Stimulated activated CD4-positive, alpha-beta T cell treated with anti-CD3 and anti-CD28 coated beads, TNF-alpha, amount 100 ng/mL, for 1 hour (primary cell): ENCODE measurements at places on chromosomes 7 and 10.

DNA sequence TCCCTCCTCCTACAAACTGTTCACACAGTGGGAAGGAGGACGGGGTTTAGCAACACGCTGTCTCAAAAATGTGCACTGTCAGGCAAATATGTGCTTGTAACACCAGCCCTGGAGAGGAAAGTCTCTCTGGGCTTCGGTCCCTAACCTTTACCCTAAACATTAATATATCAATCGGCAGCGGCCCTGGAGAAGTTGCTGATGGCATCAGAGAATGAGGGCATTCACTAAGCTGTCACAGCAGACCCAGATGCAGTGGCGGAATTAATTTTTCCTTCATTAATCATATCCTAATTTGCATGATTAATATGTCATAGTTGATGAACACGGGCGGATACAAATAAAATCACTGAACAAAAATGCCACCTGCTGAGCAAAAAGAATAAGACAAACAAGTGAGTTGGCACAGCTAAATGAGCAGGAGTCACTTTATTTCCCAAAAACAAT lies 45.2 kb upstream of the INSIG1 start:
- DNase-seq: no peak

- no peak for DNase-seq
Measured at GRCh38 chr10:8438603-8439002, 384.1 kb downstream of the GATA3 start.

- DNase-seq: no peak
Measured at GRCh38 chr7:14938181-14938580, 35.6 kb upstream of the DGKB start.

DNA sequence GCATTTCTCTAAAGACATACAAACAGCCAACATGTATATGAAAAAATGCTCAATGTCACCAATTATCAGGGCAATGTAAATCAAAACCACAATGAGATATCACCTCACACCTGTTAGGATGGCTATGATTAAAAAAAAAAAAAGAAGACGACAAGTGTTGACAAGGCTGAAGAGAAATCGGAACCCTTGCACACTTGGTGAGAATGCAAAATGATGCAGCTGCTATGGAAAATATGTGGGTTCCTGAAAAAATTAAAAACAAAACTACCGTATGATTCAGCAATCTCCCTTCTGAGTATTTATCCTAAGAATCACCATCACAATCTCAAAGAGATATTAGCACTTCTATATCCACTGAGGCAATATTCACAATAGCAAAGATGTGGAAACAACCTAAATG lies 11.3 kb downstream of the LMBR1 start:
- no peak for DNase-seq

DNA sequence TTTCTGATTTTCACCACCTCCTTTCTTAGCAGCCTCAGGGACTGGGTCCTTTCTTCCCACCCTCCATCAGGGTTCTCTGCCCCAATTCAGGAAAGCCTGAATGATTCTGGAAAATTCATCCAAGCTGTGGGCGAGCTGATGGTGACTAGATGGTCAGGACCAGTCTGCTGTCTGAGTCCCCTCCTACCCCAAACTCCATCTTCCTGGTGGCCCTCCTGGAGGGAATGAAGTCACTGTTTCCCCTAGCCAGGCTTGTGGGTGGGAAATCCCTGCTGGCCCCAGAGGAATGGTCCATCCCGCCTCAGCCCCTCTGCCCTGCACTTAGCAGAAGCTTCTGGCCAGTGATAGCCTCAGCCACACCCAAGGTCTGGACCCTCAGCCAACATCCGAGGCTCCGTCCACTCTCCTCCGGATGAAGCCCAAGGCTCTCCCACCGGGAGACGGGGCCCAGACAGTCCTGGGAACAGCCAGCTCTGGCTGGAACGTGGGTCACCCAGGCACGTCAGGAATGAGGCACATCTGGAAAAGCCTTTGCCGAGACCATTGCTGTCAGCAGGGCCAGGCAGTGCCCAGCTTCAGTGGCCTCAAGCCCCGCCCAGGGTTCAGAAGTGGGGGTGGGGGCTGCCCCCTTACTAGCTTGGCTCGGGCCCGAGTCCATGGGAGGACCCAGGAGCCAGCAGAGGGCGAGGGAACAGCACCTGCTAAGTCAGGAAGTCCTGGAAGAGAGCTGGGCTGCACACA lies 4.0 kb upstream of the AQP1 start:
- no peak for DNase-seq

- DNase-seq: no peak
Measured at GRCh38 chr7:148982654-148983199, 45.6 kb downstream of the PDIA4 start.

GRCh38 chr10:538895-539294 lies 150.6 kb downstream of the DIP2C start:
- no peak for DNase-seq

GRCh38 chr7:377080-378040 lies 87.4 kb downstream of the FOXL3 start:
- no peak for DNase-seq

GRCh38 chr7:7090460-7090859 lies 91.9 kb upstream of the C1GALT1 start:
- DNase-seq: no peak

DNA sequence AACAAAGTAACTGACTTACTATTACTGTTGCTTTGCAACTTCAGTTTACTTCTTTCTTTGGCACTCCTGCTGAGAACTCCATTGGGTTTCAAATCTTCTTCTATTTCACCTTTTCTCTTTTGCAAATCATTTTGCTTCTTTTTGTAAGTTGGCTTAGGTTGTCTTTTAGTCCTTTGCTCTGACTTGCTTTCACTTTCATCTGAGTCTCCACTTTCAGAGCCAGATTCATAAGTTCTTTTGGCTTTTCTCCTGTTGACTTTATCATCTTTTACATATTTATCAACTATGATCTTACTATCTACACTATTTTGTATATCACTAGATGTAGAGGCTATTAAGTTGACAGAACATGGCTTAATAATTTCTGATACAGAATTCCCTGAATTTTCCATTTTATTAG lies 73.4 kb downstream of the NRBF2 start:
- DNase-seq: no peak

DNA sequence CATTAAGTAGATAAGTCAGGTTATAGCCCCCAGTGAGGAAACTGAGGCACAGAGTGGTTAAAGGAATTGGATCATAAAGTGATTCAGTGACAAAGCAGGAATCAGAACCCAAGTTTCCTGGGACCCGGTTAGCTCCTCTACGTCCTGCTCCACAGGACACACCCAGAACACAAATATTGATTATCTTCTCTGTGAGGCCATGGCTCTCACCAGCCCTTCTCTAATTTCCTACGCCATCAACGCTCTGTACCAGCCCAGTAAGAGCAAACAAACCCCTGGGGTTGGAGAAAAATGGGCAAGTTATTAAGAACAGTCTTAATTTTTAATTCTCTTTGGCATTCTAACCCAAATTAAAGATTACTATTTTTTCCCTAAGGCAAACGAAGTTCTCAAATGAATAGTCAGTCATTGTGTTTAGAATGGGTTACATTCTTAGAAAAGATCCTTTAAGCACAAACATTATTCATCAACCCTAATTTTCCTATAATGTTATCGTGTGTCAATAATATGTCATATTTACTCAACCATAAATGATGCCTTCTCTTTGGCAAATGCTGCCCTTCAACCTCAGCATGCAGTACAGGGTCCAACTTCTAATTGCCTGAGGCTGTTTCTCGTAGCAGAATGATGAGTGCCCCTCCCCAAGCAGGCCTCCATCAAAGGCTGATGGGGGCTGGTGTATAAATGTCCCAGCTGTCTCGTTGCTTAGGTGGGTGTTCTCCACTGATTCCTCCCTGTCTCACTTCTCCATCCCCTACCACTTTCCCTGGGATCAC lies 25.4 kb upstream of the TM9SF3 start:
- no peak for DNase-seq

DNA sequence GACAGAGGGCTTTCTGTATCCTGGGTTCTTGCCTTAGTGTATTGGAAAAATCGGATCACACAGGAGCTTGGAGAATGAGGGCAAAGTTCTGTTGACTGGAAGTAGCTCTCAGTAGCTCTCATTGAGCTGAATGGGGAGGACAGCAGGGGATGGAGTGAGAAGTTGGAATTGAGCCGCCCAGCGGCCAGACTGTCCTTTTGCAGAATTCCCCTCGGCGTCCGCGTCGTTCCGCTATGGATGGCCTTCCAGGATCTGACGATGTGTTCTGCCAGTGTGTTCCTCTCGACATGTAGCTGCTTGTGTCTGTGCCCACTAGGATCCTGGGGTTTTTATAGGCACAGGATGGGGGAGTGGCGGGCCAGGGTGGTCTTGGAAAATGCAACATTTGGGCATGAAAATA lies 351.8 kb upstream of the SEMA3A start:
- no peak for DNase-seq
